ENCODE measurements at places on chromosomes 16 and 17.

- no peak for DNase-seq
These were observed 58.3 kb downstream of the NKD1 start for GRCh38 chr16:50606431-50607050.

DNA sequence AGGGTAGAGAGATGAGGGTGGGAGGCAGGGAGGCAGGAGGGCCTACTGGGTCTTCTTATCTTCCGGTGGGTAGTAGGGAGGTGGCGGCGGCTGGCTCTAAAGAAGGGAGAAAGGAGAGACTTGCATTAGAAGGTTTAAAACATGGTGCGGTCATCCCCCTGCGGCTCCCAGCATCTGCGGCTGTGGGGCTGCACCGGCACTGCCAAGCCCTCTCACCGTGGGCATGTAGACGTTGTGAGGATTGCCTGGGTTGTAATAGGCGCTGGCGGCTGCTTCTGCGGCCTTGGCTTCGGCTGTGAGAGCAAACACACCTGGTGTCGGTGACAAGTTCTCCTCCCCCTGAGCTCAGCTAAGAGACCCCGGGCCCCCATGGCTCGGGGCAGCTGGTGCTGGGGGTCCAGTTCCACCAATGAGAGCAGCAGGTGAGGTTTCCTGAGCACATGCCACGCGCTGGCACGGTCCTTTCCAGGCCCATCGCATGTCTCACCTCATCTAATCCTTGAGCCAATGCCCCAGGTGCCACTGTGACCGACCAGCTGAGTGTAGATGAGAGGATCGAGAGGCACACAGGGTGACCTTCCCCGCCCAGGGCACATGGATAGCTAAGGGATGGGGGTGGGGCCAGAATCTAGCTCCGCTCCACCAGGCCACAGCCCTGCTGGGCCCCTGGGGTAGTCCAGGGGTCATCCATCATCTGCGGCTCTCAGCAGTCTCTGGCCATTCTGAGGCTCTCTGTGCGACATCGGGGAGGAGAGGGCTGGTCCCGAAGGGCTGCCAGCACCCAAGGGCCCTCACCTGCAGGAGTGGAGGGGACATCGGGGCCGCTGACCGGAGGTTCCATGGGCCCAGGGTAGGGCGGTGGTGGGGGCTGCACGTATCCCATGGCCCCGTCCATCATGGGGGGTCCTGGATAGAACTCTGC is 2.7 kb upstream of the UNC13D start:
- no peak for DNase-seq

DNA sequence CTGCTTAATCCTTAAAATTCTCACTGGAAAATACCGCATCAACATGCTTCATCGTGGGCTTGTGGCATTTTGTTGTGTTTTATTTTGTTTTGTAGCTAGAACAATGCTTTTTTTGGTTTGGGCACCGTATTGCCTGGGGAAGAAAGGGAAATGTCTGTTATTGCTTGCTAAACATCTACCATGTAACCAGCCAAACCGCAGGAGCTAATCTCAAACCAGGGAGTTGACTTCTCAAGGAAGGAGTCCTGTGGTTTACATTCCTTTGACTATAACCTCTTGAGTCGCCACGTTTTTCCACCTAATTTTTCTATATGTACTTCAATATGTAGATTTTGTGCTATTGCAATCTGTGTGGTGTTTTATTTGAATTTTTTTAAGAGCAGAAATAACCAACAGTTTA is 593.5 kb upstream of the SOX9 start:
- no peak for DNase-seq

DNA sequence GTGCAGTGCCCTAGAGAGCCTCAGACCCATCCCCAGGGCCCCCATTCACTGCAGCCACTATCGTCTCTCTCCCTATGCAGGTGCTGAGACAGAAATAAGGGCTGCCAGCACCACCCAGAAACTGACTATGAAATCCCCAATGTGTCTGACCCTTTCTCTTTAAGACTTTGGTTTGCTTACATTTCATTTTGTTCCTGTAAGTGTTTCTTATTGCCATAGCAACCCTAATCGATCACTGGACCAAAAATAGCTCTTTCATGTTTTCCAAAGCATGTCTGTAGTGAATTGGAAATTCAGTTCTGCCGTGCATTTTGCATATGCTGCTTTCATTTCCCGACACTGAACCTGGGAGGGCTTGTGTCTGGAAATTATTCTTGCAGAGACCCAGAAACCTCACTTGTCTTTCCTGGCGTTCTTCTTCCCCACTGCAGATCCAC is 148.7 kb upstream of the NOL11 start:
- DNase-seq = no peak

- DNase-seq = no peak
These were observed 265.0 kb downstream of the RBFOX1 start for GRCh38 chr16:7597677-7598076.

- no peak for DNase-seq
These were observed 194.7 kb downstream of the SPECC1 start for GRCh38 chr17:20203761-20204263.

Data from Jurkat, Clone E6-1 (cell line).